ENCODE measurements at places on chromosomes 12 and 14.

- peak; percentile 92 for DNase-seq
Observed at GRCh38 chr14:89417091-89417464, at the start of gene FOXN3. TSS of gene FOXN3 (minus strand) at chr14:89417233. CDS start at chr14:89412476, 4,757 bp downstream.

GRCh38 chr14:35335388-35336092, 43.4 kb downstream of the PSMA6 start:
- no peak for DNase-seq

DNA sequence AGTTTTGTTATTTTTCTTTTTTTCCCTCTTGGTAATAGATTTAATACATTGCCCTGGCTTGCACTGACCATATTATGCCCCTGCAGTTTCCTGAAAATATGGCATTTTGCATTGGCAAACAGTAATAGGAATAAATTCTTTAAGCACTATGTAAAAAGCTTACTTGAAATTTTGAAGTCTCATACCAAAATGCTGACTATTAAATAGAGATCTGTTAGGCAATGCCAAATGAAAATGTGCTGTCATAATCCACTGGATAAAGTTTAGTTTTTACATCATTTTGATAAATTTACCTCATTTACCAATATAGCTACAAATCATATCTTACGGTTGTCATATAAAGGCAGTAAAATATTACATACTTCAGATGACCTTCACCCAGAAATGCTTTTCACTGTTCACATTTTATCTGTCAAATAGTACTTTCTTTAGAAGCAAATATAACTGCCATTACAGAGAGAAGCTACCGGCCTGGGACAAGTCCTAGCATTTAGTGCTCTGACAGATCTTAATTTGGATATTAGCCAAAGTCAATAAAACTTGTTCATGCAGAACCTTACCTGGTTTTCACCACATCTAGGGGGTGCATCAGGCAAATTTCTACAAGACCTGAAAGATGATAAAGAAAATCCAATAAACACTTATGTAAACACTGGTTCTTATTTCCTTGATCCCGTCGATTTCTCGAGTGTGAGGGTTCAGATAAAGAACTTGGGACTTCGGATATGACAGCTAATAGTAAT, 212.9 kb downstream of the PAX9 start:
- DNase-seq, result no peak

- DNase-seq, result no peak
Observed at GRCh38 chr14:85529803-85530574, at the start of gene FLRT2. TSS of gene FLRT2 (plus strand) at chr14:85530144. CDS start at chr14:85621515, 91,371 bp downstream.

DNA sequence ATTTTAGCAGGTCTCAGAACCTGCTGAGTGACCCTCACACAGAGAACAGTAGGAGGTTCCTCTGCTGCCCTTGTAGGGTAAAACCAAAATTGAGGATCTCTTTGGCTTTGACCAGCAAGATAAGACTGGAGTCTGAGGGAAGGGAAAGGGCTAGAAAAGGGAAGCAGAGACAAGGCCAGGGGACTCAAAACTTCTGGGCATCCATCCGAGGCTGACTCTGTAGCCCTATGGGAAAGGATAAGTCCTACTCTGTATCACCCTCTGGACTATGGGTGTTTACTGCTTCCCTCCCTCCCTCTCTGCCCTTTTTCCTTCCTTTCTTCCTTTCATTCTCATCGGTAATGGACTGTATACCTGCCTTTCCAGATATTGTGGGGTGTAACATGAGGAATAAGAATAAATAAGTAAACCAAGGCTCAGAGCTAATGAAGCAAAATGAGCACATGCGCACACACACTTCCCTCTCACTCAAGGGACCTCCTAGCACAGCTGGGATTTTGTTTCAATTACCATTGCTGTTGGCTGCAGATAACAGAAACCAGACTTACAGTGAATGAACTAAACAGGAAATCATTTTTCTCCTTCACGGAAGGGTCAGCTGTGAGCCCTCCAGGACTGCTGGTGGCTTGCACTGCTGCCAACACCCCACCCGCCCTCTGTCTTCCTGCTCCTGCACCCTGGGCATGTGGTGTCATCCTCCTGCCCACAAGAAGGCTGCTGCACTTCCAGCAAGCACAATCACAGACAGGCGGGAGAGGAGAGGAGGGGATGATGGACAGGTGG, 404.4 kb upstream of the CCDC196 start:
- DNase-seq, result no peak

GRCh38 chr12:131226345-131227265, 272.9 kb downstream of the ADGRD1 start:
- DNase-seq, result no peak

DNA sequence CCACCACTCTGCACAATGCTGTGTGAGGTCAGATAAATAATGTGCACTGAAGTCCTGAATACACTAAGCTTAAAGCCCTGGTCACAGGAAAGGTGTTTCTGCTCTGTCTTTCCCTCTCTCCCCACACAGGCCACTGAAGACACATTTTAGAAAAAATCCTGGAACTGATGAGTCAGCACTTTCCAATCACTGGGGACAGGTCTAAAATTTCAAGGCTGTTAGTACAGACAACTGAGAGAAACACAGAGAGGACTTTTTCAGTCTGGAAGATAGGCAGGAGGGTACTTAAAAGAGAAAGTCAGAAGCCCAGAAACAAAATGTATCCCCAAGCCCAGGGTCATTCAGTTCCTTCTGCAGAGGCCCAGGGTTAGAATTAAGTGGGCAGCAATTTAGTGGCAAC, 333.9 kb upstream of the CCDC196 start:
- no peak for DNase-seq

All from stimulated activated naive CD4-positive, alpha-beta T cell treated with Interleukin-2 at 50 U/mL for 16 hours (primary cell).